Effector CD8-positive, alpha-beta T cell (primary cell): ENCODE measurements at places on chromosomes 1 and 21.
A peak's percentile ranks its signal among the peaks of the same experiment; 100 is the strongest.

- no peak for DNase-seq
These were observed 246.0 kb downstream of the TRABD2B start for GRCh38 chr1:47751193-47751592.

GRCh38 chr21:32599091-32599490 is 13.1 kb downstream of the CFAP298 start:
- DNase-seq, result no peak

DNA sequence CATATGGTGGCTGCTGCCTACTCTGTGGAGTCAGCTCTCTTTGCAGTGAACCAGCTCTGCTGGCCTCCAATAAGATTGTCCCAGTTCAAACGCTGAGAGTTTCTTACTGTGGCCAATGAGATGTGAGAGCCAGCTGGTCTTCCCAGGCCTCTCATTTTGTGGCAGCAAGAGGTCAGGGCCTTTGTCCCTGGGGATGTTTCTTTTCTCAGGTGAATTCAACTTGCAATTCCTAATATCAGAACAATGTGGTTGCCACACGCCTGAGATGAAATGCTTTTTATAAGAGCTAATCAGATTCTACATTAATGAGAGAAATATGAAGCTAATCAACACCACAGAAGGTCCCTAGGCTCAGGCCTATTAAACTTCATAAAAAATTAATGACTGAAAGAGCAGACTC is 660.1 kb upstream of the CAMK1G start:
- DNase-seq, result no peak

GRCh38 chr21:38404177-38404576 is 94.1 kb downstream of the ERG start:
- DNase-seq, result no peak

DNA sequence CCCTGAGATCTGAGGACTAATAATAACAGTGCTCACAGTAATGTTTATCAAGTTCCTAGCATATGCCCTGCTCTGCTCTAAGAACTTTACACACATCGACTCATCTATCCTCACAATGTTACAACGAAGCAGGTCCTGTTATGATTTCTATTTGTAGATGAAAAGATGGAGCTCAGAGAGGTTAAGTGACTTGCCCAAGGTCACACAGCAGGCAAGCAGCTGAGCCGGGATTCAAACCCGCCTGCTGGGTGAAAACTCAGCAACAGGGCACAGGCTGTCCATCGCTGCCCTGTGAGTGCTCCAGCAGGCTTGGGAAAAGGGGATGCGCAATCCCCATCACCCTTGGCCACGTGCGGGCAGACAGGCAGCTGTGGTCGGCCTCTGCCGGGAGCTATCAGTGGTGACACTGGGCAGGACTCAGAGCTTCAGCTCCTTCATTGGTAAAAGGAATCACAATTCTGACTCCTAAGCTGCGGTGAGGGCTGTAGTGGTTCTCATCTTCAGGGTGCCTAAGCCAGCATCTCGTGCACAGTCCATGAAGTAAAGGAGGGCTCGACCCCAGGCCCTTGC is 173.3 kb upstream of the KLHDC7A start:
- no peak for DNase-seq

GRCh38 chr1:169892176-169892926 is 1.3 kb downstream of the SCYL3 start:
- DNase-seq, result no peak

GRCh38 chr1:48203287-48203900 is 19.1 kb upstream of the SLC5A9 start:
- no peak for DNase-seq

GRCh38 chr21:39314143-39315027 is 953 bp upstream of the BRWD1 start:
- peak; percentile 47 for DNase-seq

DNA sequence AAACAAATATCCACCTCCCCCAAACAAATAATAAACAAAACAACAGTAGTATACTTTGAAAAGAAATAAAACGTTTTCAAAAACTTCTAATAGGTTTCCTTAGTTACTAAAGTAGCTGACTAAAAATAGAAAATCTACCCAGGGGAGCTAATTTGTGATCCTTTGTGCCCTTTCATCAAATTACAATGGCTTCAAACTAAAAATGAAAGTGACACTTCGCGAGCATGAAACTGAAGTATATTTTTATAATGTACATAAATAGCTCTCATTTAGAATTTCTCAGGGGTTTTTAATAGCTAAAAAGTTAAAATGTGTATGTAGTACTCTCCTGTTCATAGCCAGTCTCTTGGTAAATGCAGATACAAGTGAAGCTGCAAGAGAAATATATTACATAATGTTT is 78.4 kb downstream of the BRINP3 start:
- DNase-seq, result no peak

- no peak for DNase-seq
These were observed 183.7 kb downstream of the KIF26B start for GRCh38 chr1:245338485-245338877.

DNA sequence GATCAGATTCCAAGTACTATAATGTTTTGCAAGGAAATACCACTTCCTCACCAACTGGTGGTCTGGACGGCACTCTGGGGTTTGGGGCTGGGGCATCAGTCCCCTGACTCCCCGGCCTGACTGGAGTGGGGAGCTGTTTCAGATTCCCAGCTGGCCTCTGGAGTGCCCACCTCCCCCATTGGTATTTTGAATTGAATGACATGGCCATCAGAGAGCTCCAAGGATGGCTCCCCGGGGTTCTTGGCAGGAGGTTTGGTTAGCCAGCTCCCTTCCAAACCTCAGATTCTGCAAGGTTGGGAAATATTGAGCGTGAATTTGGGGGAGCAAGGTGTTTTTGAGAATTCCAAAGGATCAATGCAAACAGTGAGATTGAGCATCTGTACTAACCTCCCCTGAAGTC is 2.2 kb upstream of the INAVA start:
- DNase-seq, result no peak

GRCh38 chr1:181033799-181034451 is at the start of gene MR1:
MR1 (plus strand) TSS chr1:181033983; CDS start chr1:181034008, 25 bp downstream.
- DNase-seq, result no peak

- DNase-seq, result no peak
These were observed 67.7 kb downstream of the SSBP3 start for GRCh38 chr1:54338464-54338863.

DNA sequence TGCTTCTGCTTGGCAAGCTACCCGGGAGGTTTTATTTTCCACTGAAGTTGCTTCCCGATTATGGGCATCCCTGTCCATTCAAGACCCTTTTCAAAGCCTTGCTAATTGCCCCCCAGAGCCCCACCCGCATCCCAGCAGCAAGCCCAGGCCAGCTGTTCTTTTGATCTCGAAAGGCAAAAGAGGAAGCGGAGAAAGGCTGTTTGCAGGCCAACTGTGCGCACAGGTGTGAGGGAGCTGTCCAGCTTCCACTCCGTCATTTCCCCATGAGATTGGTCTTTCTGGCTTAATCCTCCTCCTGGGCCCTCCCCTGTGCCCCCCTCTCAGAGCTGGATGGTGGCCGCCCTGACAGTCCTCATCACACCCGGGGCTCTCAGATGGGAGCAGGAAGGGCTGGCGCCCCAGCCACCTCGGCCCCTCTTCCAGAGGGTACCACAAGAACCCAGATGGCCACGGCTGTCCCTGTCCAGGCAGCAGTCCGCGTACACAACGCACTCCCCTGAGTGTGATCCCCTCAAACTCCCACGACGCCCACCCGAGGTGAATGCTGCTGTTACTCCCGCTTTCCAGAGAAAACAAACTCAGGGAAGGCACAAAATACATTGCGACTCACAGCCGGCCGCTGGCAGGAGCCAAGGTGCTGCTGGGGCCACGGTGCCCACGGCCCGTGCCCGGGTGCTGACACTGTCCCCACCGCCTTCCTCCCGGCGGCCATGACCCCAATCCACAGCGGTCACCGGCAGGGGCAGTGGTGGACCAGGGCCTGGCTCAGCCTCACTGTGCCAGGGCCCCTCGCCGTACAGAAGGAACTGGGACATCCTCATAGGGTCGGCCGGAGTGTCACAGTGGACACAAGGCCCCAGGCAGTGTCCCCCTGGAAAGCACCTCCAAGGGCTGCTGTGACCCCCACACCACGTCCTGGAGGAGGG is 121.9 kb downstream of the CRYAA start:
- DNase-seq, result no peak

- no peak for DNase-seq
These were observed 540.9 kb downstream of the LMO4 start for GRCh38 chr1:87869567-87869966.

DNA sequence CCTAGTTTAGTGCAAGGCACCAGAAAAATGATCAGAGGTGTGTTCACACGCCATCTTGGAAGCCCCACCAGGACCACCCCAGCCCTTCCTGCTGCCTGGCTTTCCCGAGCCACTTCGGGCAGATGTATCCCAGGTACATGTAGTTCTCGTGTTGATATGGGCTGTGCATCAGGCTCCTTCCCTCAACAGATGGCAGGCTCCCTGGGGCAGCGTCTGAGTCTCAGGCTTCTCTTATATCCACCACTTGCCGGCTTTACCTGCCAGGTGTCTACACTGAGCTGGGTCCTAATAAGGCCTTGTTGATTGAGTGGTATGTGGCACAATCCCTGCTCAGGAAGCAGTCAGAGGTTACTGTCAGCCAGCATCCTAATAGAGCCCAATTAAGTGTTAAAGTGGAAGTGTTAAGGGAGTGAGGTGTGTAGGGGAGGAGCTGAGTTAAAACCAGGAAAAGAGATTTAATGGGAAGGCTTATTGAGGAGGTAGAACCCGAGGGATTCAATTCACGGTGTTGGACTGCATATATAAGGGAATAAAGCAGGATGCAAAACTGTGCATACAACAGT is 8.5 kb downstream of the GPA33 start:
- no peak for DNase-seq

DNA sequence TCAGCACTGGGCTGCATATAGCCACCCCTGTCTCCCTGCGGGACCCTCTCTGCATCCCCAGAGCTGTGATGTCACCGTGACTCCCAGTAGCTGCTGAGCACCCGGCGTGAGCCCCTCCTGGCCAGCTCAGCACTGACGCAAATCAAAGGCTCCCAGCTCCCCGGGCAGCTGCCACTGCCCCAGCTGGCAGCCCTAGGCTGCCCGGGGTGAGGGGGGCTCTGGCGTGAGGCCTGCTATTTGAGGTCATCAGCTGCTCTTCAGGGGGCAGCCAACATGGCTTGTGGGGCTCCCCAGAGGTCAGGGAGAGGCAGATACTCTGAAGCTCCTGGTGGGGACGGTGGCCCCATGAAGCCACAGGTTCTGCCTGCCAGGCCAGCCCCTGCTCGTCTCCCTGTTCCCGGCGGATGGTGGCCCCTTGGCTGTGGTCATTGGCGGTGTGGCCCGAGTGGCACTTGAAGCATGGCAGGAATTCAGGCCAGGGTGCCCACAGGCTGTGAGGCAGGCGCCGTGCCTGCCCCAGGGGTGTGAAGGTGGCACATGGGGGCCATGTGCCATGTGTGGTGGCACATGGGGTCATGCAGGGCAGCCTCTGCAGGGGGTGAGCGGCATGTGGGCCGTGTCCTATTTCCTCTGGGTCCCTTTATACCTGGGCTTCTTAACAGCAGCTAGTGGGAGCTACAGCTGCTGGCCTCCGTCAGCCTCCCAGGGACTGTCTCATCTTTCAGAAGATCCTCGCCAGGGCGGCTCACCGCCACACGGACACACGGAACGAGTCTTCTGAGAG is 85.4 kb downstream of the SIK1 start:
- DNase-seq, result no peak

DNA sequence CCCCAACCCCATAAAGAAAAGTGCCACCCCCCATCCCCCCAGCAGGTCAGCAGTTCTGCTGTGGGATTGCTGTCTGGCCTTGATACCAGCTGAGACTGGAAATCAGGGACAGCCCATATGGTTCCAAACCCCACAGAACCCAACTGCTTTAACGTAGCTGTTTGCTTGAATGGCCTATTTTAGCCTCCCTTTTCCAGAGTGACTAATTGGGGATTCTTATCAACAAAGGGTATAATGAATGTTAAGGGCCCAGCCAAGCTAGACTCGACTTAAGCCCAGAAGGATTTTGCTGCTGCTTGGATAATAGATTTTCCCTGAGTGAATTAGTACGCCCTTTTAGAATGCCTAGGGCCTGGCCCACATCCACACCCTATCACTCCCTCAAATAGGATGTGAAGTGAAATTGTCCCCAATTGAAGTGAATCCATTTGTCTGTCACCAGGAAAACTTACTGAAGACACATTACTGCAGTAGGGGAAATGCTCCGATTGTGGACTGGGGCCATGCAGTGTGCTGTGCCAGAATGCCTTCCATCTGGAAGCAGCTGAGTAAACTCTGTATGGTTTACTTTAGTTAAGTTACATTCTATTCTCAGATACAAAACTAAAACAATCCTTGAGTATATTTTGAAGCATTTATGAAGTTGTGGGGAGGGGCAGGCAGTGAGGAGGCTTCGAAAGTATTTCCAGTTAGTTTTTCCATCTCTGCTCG is 156.9 kb downstream of the DHRS3 start:
- DNase-seq, result no peak

GRCh38 chr1:105724286-105724685 is 1332.2 kb upstream of the PRMT6 start:
- no peak for DNase-seq

DNA sequence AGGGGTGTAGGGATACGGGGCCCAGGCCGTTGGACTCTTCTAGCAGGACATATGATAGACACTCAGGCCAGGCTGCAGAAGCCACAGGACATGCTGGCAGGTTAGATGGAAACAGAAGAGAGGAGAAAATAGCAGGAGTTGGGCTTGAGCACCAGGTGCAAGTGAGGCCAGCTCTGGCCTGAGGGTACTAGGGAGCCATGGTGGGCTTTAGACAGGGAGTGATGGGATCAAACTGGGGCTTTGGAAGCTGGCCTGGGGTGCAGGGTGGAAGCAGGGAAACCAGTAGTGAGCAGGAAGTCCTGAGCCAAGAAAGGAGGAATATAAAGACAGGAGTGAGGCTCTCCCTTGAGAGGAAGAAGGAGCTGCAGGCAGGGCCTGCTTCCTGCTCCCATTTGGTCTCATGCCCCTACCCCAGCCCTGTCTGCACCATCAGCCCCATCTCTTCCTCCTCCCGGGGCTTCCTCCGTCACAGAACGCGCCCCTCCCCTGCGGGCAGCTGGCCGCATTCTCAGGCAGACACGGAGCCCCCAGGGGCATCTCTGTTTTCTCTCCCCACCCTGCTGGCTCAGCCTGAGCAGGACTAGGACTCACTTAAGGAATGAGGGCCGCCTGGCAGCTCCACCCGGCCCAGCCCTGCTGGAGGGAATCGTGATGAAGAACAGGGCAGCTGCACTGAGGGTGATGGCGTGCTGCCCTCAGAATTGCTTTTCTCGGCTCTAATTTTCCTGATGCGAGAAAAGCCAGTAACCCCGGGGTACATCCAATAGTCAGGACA is 165.5 kb upstream of the TMEM51 start:
- DNase-seq, result no peak

DNA sequence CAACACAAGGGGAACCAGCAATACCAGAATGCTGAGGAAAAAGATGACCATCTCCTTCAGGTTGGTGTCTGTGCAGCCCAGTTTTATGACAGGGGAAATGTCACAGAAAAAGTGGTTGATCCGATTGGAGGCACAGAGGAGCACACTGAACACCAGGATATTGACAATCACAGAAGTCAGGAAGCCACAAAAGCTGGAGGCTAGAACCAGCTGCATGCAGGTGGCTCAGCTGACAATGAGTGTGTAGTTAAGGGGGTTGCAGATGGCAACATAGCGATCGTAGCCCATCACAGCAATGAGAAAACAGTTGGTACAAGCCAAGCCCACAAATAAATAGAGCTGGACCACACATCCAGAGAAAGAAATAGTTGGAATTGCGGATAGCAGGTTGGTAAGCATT is 16.3 kb upstream of the OR10K1 start:
- no peak for DNase-seq
